ENCODE measurements at places on chromosomes 4 and X. TPM values are rescaled to one million over a fixed set of nuclear protein-coding genes. Genes with fewer than 3 reads are reported as not detected.

Gene SHROOM4
- 7.0 TPM for total RNA-seq

Gene DNAAF6
- total RNA-seq, result not detected

DNA sequence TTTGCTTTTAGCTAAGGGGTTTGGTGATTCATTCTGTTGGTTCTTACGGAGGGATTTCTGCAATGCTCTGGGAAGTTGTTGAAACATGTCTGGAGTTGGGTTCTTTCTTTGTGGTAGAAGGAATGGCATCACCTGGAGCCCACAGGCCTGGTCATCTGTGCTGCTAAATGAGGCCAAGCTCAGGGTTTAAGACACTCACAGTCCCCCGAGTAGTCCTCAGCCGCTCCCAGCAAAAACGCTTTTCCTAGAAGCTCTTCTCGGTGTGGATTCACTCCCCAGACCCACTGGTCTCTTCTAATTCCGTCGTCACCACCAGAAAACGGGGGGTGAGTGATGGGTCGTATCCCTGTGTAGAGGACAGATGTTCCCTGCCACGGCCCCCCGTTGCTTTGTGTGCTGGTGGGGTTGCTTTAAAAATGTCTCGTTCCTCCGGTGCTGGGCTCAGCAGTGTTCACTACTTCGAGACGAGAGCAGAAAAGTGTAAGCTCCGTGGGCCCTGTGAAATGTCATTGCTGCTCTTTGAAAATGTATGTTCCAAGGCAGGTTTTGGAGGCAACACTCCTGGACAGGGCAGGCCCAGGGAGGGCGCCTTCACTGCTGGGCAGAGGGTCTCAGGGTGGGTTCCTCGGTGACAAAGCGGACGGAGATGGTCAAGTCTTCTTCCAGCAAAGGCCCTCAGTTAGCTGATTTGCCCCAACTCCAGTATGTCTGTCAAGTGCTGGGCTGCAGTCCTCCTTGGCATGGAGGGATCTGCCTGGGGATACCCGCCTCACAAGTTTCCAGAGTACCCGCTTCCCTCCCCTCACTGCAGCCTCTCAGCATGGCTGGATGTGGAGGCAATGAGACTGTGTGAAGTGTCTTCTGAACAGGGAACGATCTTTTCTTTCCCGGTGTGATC, 37.3 kb downstream of the PSAPL1 start:
- peak; percentile 69 for DNase-seq

DNA sequence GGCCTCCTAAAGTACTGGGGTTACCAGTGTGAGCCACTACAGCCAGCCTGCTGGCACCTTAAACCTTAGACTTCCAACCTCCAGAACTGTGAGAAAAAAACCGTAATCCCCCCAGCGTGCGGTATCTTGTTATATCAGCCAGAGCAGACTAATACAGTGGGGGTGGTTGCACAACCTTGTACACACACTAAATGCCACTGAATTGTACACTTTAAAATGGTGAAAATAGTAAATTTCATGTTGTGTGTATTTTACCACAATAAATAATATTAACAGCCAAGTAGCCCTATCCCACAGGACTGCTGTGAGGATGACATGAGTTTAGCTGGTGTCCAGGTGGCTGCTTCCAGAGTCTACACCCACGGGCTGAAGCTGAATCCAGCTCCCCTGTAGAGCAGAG, 38.8 kb downstream of the ZBTB49 start:
- no peak for DNase-seq

Gene SOWAHD
- 0.54 TPM for total RNA-seq

- DNase-seq, result no peak
These were observed 128.0 kb upstream of the STS start for GRCh38 chrX:7019555-7019954.

Gene HERC3
- 8.5 TPM for total RNA-seq

- peak; percentile 4 for DNase-seq
These were observed 69.4 kb upstream of the KIT start for GRCh38 chr4:54588404-54588803.

DNA sequence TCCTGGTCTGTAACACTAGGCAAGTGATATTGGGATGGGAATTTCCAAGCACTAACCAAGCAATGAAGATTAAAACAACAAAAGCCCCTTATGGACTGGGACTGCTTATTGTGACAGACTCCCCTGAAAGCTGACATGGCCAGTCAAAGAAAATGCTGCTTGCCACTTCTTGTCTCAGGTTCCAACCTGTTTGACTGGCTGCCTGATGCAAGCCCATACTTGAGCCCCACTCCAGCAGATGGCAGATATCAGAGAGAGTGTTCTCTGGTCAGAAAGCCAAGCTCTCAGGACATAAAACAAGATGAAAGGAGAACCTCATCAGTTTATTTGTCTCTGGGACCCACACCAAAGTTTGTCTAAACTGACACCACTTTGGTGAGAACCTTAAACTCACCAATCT, 15.5 kb upstream of the IGBP1 start:
- DNase-seq, result no peak

GRCh38 chrX:68440442-68440841, 7.1 kb upstream of the OPHN1 start:
- DNase-seq, result no peak

Gene HTN3
- not detected for total RNA-seq

DNA sequence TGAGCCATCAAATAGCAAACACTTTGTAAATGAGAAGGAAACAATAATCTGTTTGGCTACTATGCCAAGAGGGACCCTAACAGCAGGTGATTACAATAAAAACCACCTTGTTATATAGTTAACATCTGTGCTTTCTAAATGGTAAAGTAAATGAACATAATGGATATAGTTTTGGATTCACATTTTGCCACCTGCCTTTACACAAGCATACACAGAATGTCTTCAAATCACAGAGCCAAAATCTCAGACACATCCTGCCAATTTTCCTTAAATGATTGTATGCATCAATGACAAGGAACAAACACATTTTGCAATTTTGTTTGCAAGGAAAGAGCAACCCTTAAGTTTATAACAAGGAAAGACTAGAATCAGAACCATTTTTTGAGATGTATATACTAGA, 334.2 kb downstream of the FSTL5 start:
- DNase-seq, result no peak

Gene CBLL2
- total RNA-seq, result not detected

DNA sequence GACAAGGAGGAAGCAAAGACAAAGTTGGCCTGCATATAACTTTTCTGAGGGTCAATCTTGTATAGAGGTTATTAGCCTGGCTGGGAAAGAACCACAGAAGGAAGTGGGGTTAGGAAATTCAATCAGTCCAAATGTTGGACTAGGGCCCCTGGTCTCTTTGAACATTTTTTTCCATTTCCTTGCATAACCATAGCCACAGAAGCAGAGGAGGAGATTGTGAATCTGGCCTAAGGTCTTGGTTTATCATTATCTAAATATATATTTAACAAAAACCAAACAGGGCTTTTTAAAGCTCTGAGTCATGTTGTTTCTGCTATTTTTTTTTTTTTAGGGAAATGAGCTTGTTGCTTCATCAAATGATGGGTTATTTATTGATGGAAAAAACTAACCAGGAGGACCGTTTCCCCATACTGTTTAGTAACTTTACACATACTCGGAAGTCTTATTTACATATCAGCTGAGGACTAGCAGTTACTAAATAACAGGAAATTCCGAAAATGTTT, 97.7 kb upstream of the ACSL4 start:
- DNase-seq, result peak; percentile 67

- no peak for DNase-seq
These were observed at the start of gene TREX2 for GRCh38 chrX:153445856-153446635. TSS of gene TREX2 (minus strand) at chrX:153446056. CDS start at chrX:153445430, 626 bp downstream.

- DNase-seq, result no peak
These were observed at the start of gene TMEM35A for GRCh38 chrX:101078716-101079598. TSS of gene TMEM35A (plus strand) at chrX:101078879. CDS start at chrX:101079003, 124 bp downstream.

DNA sequence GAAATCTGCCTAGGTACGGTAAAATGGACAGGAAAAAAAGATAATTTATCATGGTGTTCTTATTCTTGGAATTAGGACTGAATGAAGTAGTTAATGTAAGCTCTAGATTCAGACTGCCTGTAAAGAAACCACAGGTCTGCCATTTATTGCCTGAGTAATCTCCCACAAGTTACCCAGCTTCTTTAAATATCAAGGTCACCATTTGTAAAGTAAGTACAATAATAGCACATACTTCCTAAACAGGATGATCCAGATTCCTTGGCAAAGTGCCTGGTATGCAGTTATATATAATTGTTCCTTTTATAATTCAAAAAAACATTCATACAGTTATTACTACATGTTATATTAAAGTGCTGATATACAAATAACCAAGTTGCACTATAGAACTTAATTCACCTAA, 368.6 kb downstream of the HNRNPD start:
- DNase-seq, result no peak

DNA sequence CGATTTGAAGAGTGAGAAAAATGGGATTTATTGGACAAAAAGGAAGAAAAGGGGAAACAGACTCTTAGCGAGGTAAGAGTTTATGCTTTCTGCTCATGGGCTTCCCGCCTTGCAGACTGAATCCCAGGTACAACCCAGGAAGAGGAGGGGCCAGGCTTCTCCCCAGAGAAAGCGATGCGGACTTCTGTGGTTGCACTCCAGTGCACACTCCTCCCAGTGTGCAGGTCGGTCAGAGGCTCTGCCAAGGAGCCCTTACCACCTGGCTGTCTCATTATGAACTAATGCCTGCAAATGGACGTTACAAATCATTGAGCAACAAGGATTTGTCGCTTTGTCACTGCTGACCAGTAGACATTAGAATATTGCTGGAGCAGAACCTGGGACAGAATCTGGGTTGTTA, 39.9 kb upstream of the GLRA2 start:
- DNase-seq, result no peak

Gene HELT
- not detected for total RNA-seq

DNA sequence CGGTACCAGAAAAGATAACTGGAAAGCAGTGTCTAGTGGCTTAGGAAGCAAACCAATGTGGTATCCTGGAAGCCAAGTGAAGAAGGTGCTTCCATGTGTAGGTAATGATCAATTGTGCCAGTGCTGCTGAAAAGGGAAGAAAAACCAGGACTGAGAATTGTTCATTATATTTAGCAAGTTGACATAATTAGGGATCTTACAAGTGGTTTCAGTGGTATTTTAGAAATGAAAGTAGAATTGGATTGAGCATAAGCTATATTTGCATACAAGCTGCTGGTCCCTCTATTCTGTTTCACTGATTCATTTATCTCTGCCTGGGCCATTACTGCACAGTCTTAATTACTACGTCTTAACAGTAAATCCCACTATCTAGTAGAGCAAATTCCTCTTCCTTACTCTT, 32.3 kb downstream of the PRDM8 start:
- no peak for DNase-seq

- no peak for DNase-seq
These were observed 346.7 kb upstream of the RASGEF1B start for GRCh38 chr4:81818385-81818920.

Gene KCTD8
- total RNA-seq, result 0.68 TPM

DNA sequence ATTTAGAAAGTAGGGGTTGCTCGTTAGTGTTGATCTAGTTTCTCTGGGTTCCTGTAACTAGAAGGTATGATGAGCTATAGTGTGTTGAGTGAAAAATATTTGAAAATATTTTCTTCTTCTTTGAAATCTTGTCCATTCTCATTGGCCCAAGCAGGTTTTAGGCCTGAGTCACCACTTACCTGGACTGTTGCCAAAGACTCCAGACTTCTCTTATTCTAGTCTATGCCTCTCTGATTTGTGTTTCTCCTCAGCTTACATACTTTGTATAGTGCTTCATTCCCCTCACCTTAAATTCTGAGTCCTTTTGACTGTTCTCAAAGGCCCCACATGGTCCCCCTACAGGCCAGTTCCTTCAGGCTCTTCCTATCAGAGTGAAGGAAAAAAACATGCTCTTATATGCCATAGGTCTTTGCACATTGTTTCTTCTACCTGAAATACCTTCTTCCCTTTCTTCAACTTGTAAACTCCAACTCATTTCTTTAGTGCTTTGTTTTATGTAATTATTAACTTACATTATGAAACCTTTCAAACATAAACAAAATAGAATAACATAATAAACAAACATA, 258.2 kb downstream of the PPP1R2C start:
- peak; percentile 59 for DNase-seq

- DNase-seq, result no peak
These were observed 2.4 kb upstream of the RAB40AL start for GRCh38 chrX:102934624-102935023.
